ENCODE measurements at places on chromosomes 13 and 19.

GRCh38 chr13:61084988-61085387 lies 330.7 kb downstream of the PCDH20 start:
- peak; percentile 2 for DNase-seq

- DNase-seq, result no peak
These were observed 11.6 kb downstream of the MEX3D start for GRCh38 chr19:1556390-1557070.

DNA sequence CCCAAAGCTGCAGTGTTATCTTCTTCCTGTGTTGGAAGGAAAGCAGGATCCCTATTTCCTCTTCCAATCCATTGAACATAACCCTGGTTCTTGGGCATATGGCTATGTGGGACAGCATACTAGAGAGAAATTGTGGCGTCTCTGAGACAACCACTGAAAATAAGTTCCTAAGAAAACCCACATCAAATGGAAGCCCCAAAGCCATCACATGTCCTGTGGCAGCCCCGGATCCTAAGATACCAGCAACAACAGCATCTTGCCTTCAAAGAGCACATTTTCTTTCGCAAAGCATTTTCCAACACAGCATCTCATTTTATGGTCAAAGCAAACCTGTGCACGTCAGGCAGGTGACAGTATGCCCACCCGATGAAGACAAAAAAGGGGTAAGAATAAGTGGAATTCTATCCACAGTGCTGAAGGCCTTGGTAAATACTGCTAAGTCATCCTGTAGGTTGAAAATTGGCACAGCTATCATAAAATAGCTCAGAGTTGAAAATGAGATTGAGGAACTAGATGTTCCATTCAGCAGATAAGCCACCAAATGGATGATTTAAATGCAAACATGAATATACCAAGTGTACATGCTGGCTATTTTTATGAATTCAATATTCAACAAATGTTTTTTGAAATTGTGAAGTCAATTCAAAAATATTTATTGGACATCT lies 232.2 kb downstream of the DLEU7 start:
- no peak for DNase-seq

- DNase-seq, result no peak
These were observed 163.5 kb downstream of the COG6 start for GRCh38 chr13:39818953-39819352.

DNA sequence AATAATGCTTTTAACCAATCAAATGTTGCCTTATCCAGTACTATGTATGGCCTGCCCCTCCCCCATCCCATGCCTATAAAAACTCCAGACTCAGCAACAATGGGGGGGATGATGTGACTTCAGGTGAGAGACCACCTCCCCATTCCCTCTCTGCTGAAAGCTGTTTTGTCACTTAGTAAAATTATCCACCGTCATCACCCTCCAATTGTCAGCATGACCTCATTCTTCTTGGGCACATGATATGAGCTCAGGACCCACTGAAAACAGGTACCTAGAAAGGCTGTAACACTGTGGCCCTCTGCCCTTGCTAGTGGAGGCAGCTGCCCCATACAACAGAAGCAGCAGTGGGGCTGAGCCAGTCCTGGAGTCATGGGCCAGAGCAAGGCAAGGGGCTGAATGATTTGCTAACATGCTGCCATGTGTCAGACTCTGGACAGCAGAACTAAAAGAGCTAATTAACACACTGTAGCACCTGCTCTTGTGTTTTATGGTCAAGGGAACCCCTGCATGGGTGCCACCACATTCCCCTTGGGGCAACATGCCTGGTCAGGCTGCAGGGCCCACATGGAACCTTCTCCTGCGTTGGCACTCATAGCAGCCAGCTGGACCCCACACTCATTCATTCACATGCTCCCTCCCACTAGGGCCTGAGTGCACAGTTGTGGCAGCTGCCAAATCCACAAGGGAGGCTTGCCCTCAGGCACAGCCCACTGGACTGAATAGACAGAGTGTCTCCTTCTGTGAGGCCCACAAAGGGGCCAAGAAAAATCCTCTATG lies 722.2 kb upstream of the PCDH20 start:
- DNase-seq, result no peak

- no peak for DNase-seq
These were observed 24.6 kb downstream of the PAK4 start for GRCh38 chr19:39150235-39150634.

- no peak for DNase-seq
These were observed 6.1 kb downstream of the ENOX1 start for GRCh38 chr13:43780666-43781065.

DNA sequence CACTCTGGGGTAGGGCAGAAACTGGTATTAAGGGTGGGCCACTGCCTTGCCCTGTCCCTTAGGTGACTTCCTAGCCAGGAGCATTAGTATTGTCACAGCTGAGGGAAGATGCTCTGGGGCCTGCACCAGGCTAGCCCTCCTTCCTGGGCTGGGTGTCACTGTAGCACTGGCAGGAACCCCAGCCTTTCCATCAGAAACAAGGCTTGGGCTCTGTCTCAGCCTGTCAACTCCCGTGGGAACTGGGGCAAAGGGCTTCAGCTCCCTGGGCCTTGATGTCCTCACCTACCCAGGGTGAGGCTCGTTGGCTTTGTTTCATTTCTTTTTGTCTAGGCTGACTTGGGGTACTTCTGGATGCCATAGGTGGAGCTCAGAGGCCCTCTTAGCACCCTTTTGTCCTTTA lies 18.0 kb downstream of the PAF1 start:
- DNase-seq, result no peak

DNA sequence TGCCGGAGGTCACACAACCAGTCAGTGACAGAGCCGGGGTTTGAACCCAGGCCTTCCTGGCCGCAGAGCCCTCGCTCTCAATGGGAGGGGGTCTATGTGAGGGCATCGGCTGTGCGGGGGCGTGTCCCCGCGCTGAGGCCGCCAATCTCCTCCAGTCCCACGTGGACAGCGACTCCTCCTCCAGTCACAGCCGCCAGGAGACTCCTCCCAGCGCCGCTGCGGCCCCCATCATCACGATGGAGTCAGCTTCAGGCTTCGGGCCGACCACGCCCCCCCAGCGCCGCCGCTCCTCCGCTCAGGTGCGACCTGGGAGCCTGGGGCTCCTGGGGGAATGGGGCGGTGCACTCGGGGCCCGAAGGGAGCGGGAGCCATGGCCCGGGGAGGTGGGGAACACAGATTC lies 6.0 kb downstream of the SPRED3 start:
- no peak for DNase-seq

DNA sequence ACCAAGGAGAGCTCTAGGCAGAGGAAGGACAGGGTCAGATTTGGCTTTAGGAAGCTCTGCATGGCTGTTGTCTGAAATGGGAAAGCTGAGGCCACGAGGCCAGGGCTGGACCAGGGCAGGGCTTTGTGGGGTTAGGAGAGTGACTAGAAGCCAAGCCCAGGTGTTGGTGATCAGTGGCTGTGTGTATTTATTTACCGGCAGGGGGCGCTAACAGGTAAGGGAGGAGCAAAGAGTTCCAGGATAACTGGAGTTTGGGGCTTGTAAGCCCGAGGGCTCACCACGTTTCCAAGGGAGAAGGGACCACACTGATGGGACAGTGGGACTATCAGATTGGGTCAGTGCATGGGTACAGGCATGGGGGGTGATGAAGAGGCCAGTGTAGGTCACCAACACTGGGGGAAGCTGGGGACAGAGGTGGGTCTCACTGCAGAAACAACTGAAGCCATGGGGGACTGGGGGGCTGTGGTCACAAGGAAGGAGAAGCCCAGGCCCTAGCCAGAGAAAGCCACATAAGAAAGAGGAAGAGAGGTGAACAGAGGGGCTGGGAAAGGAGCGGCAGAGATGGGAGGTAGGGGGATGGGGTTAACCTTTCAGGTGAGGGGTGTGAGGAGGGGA lies 3.9 kb downstream of the TMEM147 start:
- DNase-seq, result peak; percentile 49

GRCh38 chr19:19342086-19343015 lies 21.7 kb downstream of the MAU2 start:
- no peak for DNase-seq

- DNase-seq, result no peak
These were observed 7.1 kb upstream of the NFIC start for GRCh38 chr19:3359015-3359918.

DNA sequence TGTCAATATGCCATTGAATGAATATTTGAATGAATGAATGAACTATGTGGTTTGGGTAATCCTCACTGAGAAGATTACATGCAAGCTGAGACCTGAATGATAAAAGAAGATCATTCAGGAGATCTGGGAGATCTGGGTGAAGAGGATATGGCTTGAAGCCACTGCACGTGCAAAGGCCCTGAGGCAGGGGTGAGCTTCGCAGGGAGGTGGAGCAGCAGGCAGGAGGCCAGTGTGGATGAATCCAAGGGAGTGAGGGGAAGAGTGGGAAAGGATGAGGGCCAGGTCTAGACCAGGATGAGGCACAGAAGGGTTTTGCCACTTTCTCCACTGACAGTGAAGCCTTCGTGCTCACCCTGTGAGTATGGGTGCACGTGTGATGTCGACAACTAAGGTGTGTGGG lies 49.9 kb downstream of the ERICH4 start:
- DNase-seq, result no peak

DNA sequence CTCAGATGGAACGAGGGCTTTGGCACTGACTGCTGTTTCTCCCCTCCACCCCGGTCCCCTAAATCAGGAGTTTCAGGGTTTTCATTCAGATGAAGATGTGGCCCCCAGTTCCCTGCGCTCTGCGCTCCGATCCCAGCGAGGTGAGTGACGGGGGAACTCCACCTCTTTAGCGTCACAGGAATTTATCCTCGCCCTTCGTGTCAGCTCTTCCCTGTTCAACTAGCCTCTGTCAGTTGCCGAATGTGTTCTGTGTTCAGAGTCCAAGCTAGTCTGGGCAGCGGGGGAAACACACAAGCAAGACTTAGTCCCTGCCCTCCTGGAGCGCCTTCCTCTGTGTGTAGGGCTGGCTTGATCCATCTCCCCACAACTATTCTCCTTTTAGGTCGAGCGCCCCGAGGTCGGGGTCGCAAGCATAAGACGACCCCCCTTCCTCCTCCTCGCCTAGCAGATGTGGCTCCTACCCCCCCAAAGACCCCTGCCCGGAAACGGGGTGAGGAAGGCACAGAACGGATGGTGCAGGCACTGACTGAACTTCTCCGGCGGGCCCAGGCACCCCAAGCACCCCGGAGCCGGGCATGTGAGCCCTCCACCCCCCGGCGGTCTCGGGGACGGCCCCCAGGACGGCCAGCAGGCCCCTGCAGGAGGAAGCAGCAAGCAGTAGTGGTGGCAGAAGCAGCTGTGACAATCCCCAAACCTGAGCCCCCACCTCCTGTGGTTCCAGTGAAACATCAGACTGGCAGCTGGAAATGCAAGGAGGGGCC lies 1.8 kb downstream of the KMT2B start:
- no peak for DNase-seq

- DNase-seq, result no peak
These were observed at the start of gene SIAH3 for GRCh38 chr13:45851171-45851921. SIAH3 (minus strand) TSS chr13:45851753; CDS start chr13:45851629, 124 bp downstream.

DNA sequence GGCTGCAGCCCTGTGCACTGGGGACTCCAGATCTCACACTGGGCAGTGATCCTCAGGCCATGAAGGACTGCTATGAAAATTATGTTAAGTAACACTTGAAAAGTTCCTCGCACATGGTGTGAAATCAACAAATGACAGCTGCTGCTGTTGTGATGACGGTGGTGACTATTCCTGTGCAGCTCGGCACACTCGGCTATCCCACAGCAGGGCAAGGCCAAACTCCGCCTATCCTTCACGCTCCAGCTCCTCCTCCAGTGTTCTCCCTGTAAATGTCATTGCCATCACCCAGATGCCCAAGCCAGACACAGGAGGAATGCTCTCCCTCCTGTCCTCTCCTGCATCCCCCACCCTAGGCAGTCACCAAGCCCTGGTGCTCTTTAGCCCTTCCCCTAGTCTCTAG lies 31.3 kb downstream of the GRIK5 start:
- no peak for DNase-seq

- DNase-seq, result no peak
These were observed 25.8 kb downstream of the PRKD2 start for GRCh38 chr19:46691104-46691503.

DNA sequence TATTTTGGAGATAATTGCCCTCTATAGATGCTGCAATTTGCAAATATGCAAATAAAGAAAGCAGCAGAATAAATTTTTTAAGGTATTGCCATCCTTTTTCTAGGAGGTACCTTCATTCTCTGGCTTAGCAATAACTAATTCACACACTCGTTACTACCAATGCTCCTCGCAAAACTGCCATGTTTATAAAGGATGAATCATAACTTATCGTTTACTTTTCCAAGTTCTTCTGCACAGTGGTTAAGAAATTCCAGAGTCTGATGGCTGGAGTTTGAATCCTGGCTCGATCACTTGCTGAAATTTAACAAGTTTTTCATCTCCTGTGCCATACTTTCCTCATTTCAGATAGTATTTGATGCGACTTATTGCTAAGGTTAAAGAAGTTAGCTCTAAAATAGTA lies 708.6 kb upstream of the KLHL1 start:
- DNase-seq, result peak; percentile 17

GRCh38 chr13:64397701-64398100 lies 2832.4 kb downstream of the PCDH9 start:
- DNase-seq, result no peak

DNA sequence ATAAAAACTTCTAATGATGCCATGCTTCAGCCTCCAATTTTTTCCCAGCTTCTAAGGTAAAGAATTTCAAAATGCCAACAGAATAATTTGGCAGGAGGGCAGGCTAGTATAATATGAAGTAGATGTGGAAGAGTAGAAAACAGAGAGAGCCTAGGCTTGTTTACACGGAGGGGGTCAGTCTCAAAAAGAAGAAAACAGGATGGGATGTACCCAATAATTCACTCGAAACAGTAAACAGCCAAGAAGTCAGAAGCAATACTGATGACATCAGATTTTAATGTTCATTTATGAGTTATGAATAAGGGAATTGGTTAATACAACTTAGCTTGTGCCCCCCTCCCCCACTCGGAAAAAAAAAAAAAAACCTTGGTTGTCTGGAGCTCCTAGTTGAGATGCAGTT lies 422.5 kb downstream of the FOXO1 start:
- no peak for DNase-seq

DNA sequence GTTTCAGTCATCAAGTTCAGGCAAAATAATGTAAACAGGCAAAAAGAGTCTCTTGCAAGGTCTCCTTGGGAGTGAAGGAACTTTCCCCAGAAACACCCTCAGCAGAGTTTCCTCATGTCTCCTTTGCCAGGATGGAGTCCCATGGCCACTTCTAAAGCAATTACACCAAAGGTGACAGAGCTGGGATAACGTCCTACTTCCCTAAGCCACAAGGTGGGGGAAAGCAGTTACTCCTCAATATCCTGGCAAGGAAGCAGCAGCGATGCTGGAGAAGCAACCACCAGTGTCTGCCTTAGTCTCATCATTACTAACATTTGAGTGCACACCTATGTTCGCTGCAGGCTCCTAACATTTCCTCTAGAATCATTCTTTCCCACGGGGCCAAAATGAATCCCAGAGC lies 88.6 kb downstream of the UBL3 start:
- DNase-seq, result no peak

DNA sequence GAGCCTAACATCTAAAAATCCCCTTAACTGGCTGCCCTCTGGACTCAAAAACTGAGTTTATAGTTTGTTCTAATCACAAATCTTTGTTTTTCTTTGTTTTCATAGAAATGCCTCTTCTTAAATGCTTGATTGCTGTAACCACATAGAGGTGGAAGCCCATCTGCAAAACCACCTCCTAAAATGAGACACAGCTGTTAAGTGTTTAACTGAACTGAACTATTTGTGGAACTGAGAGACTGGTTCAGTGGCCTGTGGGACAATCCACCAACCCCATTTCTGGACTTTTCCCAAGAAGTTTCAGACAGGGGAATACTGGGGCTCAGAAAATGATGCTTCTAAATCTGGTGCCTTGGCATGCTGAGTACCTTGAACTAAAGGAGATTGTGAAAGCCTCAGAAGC lies 50.9 kb upstream of the TM9SF2 start:
- no peak for DNase-seq

- no peak for DNase-seq
These were observed 134.0 kb downstream of the USP12 start for GRCh38 chr13:27037571-27037970.

Data from amniotic stem cell (primary cell).